ENCODE measurements at places on chromosomes 13 and 19. TPM values are rescaled to one million over a fixed set of nuclear protein-coding genes. Genes with fewer than 3 reads are reported as not detected.

GRCh38 chr13:42272115-42272803, at the start of gene AKAP11:
TSS of gene AKAP11 (plus strand) at chr13:42272152. CDS start at chr13:42286349, 14,197 bp downstream.
- H3K27ac ChIP-seq: peak within 1 kb of the TSS; percentile 91
- H3K4me3 ChIP-seq: peak within 1 kb of the TSS; percentile 98
- no peaks in the 10 kb centered on the region for H3K36me3 ChIP-seq
- H3K27me3 ChIP-seq: no peaks in the 10 kb centered on the region
- peaks cover 31% of the 10 kb centered on the region for H3K4me1 ChIP-seq

The KLF1 gene
- not detected for total RNA-seq

DNA sequence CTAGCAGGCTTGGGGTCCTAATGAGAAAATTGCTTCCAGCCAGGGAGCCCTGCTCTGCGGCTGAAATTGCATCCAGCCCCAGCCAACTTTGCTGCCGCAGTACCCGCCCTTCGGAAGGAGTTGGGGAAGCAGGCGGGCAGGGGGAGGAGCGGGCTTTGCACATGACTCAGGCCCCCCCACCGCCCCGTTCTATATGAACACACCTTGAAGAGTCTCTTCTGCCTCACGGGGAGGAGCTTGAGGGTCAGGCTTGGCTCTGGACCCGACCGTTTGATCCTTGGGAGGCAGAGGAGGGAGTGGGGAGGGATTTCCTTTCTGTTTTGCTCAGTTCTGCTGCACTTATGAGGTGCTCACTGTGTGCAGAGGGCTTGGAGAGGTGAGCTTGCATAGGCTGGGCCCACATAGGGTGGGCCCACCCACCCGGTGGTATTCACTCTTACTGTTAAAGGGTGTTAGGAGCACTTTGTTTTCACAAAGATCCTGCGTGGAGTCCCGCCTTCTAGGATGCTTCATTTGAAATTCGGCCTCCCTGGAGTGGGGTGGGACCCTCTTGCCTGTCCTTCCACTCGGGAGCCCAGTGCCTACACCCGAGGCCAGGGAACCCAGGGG, 46.5 kb downstream of the LYL1 start:
- DNase-seq: peak; percentile 61
- peak overlapping the region; percentile 98 for H3K27ac ChIP-seq
- no peaks in the 10 kb centered on the region for H3K36me3 ChIP-seq
- peaks cover 100% of the 10 kb centered on the region for H3K4me1 ChIP-seq

- no peaks in the 10 kb centered on the region for H3K4me1 ChIP-seq
- H3K36me3 ChIP-seq: no peaks in the 10 kb centered on the region
- H3K4me3 ChIP-seq: no peak overlapping the region
- no peak overlapping the region for H3K27ac ChIP-seq
- H3K27me3 ChIP-seq: no peaks in the 10 kb centered on the region
- no peak for DNase-seq
Measured at GRCh38 chr13:91280801-91281200, 66.7 kb upstream of the MIR17HG start.

The CD79A gene
- not detected for total RNA-seq

- H3K4me3 ChIP-seq: peak overlapping the region; percentile 76
- peak overlapping the region; percentile 96 for H3K27ac ChIP-seq
Measured at GRCh38 chr19:2428321-2428690, 920 bp upstream of the TIMM13 start.

The TNNT1 gene
- 140 TPM for total RNA-seq

DNA sequence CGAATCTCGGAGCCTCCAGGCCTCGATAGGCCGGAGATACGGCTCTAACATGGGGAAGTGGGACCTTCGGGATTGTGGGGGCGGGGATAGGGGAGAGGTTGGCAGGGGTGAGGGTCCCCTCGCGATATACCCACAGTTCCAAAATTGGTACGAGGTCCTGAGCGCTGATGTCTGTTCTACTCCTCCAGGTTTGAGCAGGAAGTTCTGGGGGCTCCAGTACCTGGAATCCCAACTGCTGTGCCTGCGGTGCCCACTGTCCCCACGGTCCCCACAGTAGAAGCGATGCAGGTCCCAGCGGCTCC, 447 bp downstream of the RBM42 start:
- H3K36me3 ChIP-seq: peaks cover 42% of the 10 kb centered on the region
- H3K4me3 ChIP-seq: peak overlapping the region; percentile 91
- peak overlapping the region; percentile 91 for H3K27ac ChIP-seq
- H3K4me1 ChIP-seq: peaks cover 30% of the 10 kb centered on the region
- DNase-seq: no peak

DNA sequence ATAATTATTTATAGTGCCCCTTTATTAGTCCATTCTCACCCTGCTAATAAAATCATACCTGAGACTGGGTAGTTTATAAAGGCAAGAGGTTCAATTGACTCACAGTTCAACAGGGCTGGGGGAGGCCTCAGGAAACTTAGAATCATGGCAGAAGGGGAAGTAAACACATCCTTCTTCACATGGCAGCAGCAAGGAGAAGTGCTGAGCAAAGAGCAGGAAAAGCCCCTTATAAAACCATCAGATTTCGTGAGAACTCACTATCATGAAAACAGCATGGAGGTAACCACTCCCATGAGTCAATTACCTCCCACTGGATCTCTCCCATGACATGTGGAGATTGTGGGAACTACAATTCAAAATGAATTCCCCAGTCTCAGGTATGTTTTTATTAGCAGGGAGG, 89.9 kb upstream of the STARD13 start:
- no peak overlapping the region for H3K4me3 ChIP-seq
- no peaks in the 10 kb centered on the region for H3K36me3 ChIP-seq
- H3K27me3 ChIP-seq: no peaks in the 10 kb centered on the region
- no peaks in the 10 kb centered on the region for H3K4me1 ChIP-seq
- no peak for DNase-seq

DNA sequence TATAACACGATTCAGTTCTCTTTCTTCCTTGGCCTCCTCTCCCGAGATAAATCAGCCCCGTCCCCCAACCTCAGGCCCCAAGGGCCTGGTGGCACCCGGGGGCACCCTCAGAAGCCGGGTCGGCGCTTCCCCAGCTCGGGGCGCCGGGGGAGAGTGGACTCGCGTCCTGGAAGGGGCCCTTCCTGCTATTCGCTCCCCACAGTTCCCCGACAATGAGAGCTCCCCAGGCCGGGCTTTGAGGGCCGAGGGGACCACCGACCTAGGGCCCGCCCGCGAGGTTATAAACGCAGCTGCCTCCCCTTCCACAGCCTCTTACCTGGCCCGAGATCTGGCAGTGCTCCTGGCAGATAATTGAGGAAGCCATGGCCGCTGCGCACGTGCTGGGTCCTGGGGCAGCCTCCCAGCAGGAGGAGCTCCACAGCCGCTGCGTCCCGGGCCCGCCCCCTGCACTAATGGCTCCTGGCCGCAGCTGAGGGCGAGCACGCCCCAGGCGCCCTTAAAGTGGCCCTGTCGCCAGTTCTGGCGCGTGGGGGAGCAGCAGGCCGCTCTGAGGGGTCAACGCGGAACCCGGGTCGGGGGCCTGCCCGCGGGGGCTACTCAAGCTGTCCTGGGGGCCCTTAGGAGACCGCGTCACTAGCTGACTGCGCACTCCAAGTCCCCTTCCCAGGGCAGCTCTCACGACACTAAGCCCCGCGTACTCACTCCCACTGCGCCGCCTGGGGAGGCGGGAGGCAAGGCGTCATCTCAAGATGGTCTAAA, at the start of gene SOHLH2:
Gene SOHLH2, minus strand, starts transcription at position 394 of the 759 bp plus-strand sequence. Its CDS starts 30 bp downstream, at position 364.
- H3K27ac ChIP-seq: no peak within 1 kb of the TSS
- no peak for DNase-seq

DNA sequence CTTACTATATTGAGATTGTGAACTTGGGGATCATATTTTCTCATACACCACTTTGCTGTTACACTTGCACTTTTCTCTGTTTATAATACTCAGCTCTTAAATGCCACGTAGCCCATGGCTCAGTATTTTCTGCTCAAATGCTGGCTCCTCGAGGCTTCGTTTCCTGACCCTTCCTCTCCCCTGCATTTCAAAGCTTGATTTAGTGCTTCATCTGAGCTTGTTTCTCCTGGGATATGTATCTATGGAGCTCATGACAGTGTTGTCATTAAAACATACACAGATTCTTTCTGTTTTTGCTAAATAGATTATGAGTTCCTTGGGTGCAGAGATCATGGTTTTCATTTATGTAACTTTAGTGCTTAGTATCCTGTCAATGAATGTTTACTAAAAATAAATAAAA, 11.4 kb downstream of the CSNK1A1L start:
- no peaks in the 10 kb centered on the region for H3K36me3 ChIP-seq
- no peaks in the 10 kb centered on the region for H3K27me3 ChIP-seq
- no peaks in the 10 kb centered on the region for H3K4me1 ChIP-seq
- no peak overlapping the region for H3K27ac ChIP-seq
- no peak overlapping the region for H3K4me3 ChIP-seq

GRCh38 chr19:29591670-29592069, 14.4 kb upstream of the POP4 start:
- H3K36me3 ChIP-seq: no peaks in the 10 kb centered on the region
- no peaks in the 10 kb centered on the region for H3K4me1 ChIP-seq
- no peak for DNase-seq
- H3K27me3 ChIP-seq: peaks cover 94% of the 10 kb centered on the region

GRCh38 chr13:114222461-114222968, 12.2 kb upstream of the CDC16 start:
- H3K4me3 ChIP-seq: no peak overlapping the region
- no peak for DNase-seq
- peaks cover 15% of the 10 kb centered on the region for H3K4me1 ChIP-seq
- H3K36me3 ChIP-seq: no peaks in the 10 kb centered on the region
- peak overlapping the region; percentile 20 for H3K27ac ChIP-seq

The LMTK3 gene
- total RNA-seq: 1.1 TPM

GRCh38 chr13:95155093-95155492, 146.2 kb downstream of the ABCC4 start:
- no peak overlapping the region for H3K4me3 ChIP-seq
- no peaks in the 10 kb centered on the region for H3K27me3 ChIP-seq
- no peak for DNase-seq

The TGDS gene
- 3.7 TPM for total RNA-seq

- no peaks in the 10 kb centered on the region for H3K4me1 ChIP-seq
- H3K27me3 ChIP-seq: no peaks in the 10 kb centered on the region
- H3K4me3 ChIP-seq: no peak overlapping the region
- no peak overlapping the region for H3K27ac ChIP-seq
- DNase-seq: no peak
- peaks cover 55% of the 10 kb centered on the region for H3K36me3 ChIP-seq
Measured at GRCh38 chr19:27776524-27776923, 1436.4 kb downstream of the UQCRFS1 start.

The ZFP36 gene
- 34.8 TPM for total RNA-seq

DNA sequence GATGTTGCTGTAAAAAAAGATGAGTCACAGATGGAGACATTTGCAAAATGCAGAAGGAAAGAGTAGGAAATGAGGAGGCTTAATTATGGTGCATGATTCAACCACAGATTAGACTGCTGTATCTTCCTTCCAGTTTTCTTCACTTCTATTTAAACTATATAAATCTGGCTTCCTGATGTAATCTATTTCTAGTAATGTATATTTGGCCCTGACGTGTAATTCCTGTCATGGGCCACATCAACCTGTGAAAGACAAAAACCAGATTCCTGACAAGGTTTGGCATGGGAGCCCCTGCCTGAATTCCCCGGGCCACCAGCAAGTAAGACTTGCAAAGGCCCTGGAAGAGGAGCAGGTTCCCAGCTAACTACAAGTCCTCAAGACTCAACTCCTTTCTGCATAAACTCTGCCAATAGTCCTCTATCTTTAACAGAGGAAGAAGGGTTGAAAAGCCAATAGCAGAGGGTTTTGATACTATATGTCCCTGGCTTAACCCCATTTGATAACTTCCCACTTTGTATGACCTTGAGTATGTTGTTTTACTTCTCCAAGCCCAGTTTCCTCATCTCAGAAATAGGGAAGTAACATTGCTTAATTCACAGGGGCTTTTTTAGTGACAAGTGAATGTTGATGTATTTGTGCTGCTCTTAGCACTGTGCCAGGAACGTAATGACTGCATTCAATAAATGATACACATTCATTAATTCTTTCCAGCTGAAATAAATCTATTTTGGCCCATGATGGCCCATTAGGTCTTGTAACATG, 172.7 kb downstream of the SPRY2 start:
- H3K4me3 ChIP-seq: no peak overlapping the region
- H3K36me3 ChIP-seq: no peaks in the 10 kb centered on the region
- DNase-seq: no peak
- H3K4me1 ChIP-seq: no peaks in the 10 kb centered on the region

GRCh38 chr19:29309637-29310036, 96.7 kb upstream of the UQCRFS1 start:
- no peaks in the 10 kb centered on the region for H3K36me3 ChIP-seq
- H3K4me1 ChIP-seq: no peaks in the 10 kb centered on the region
- no peak overlapping the region for H3K27ac ChIP-seq
- peaks cover 89% of the 10 kb centered on the region for H3K27me3 ChIP-seq
- DNase-seq: no peak

GRCh38 chr13:109764470-109765291, 21.7 kb downstream of the IRS2 start:
- no peak overlapping the region for H3K4me3 ChIP-seq
- H3K4me1 ChIP-seq: peaks cover 62% of the 10 kb centered on the region
- no peaks in the 10 kb centered on the region for H3K27me3 ChIP-seq
- no peaks in the 10 kb centered on the region for H3K36me3 ChIP-seq
- no peak overlapping the region for H3K27ac ChIP-seq

The FBXL12 gene
- total RNA-seq: 10.0 TPM

DNA sequence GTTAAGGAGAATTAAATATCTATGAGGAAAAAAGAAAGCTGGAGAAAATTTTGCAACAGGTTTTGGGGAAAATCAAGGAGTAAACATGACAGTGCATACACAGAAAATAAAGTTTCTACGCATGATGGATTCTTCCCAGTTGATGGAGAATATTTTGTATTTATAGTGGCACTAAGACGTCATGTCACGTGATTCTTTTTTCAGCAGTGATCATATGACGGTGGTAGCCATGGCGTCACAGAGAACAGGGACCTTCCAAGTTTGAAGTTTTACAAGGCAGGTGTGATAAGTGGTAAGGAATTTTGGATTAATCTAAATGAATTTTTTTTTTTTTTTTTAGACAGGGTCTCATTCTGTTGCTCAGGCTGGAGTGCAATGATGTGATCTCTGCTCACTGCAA, 8.5 kb downstream of the MBD3L1 start:
- peaks cover 45% of the 10 kb centered on the region for H3K27me3 ChIP-seq
- H3K36me3 ChIP-seq: no peaks in the 10 kb centered on the region
- no peaks in the 10 kb centered on the region for H3K4me1 ChIP-seq
- no peak overlapping the region for H3K27ac ChIP-seq
- H3K4me3 ChIP-seq: no peak overlapping the region

GRCh38 chr19:51568456-51568855, 2.6 kb upstream of the ZNF175 start:
- H3K4me1 ChIP-seq: peaks cover 22% of the 10 kb centered on the region
- H3K27me3 ChIP-seq: peaks cover 48% of the 10 kb centered on the region
- peaks cover 5% of the 10 kb centered on the region for H3K36me3 ChIP-seq
- no peak overlapping the region for H3K27ac ChIP-seq

All from left ventricle myocardium inferior (tissue), 1 donor.